ENCODE measurements at places on chromosomes 3 and 15. TPM values are rescaled to one million over a fixed set of nuclear protein-coding genes. Genes with fewer than 3 reads are reported as not detected.

C3orf62 gene
- 8.0 TPM for total RNA-seq

LTK gene
- not detected for total RNA-seq

CGNL1 gene
- total RNA-seq: not detected

ZIC1 gene
- total RNA-seq: not detected

MDFIC2 gene
- total RNA-seq: not detected

CA12 gene
- total RNA-seq: 0.63 TPM

NR2F2 gene
- total RNA-seq: not detected

CCR1 gene
- total RNA-seq: 6.7 TPM

- no peak for DNase-seq
Observed at GRCh38 chr3:127407026-127407939, 119.4 kb upstream of the PRR20G start.

GRCh38 chr3:19539518-19540392 is 391.4 kb downstream of the KCNH8 start:
- DNase-seq: no peak

DNA sequence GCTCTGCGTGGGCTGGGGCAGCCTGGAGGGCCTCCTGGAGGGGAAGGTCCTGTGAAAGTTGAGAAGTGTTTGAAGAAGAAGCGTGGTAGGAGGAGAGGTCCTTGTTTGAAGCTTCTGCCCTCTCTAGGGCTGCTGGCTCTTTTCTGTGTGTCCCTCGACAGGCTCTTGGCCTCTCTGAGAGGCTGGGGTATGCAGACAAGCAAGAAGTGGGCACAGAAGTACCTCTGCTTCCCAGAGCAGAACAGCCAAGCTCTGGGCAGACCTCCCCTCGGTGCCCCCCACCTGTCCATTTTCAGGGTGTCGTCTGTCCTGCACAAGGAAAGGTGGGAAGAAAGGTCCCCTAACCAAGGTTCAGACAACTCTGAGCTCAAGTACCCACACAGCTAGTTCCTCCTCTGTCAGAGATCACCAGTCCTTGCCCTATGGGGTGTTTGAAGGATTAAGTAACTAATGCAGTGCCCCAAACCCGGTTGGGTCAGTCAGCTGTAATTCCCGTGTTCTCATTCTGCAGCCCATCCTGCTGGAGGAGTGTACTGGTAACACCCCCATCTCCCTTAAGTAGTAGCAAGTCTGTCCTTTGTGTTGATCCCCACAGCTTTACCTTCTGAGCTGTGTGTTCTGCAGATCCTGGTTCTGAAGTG is 6.3 kb downstream of the CSK start:
- no peak for DNase-seq

GRCh38 chr15:85116066-85116465 is 134.4 kb downstream of the PDE8A start:
- no peak for DNase-seq

DNA sequence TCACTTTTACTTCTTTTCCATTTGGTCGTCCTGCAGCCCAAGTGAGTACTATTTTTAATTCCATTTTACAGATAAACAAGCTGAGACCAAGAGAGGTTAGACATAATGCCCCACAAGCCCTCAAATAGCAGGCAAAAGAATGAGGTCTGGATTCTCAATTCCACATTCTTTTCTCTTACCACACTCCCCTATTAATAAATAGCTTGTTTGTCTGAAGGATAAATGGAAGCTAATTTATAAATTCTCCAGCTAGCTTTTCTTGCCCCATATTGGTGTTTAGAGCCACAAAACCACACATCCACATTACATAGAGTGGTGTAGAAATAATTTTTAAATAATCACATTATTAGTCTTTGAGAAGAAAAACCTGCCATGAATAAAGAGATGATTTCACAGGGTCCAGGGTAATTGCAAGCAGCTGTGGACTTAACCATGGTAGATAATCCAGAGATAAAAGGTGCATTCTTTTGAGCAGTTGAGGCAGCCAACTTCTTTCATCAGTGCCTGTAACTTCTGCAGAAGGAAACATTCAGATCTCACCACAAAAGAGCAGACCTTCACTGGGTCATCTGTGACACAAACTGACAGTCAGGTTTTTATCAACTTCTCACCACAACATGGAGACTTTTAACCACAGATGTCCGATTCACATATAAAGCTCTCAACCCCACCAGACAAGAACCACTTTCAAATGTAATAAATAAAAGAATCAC is 313.4 kb upstream of the STT3B start:
- DNase-seq: no peak

- DNase-seq: no peak
Observed at GRCh38 chr3:10957976-10958749, 34.4 kb upstream of the SLC6A1 start.

GRCh38 chr3:179348325-179349013 is 960 bp downstream of the MFN1 start:
- peak; percentile 64 for DNase-seq

DNA sequence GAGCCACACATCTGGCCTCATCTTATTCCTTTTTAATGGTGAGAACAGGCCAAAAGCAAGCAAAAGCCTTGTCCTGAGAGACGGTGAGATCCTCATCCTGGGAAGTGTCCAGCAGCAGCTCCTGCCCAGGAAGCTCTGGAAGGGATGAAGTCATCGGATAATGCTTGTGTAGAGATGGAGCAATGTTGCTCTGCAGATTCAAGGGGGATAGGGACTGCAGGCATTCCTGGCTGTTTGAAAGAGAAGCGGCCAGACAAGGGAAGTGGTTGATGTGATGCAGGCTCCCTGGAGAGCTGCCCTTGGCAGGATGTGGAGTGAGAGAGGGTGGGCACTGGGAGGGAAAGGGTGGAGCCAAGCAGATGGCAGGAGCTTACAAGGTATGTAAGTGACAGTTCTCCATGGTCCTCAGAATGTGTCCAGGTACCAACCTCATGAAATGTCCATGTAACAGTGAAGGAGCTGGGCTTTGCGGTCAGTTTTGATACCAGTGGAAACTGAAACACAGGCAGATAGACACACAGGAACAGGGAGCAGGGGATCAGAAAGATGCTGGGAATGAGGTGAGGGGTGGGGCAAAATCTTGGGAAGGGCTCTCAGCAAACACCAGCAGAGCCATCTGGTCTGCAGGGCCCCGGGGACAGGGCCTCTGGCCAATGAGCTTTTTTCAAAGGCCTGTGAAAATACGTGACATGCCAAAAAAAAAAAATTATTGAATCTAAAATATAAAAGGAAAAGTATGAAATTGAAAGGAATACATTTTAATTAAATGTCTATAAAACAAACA is 32.2 kb upstream of the LACTB start:
- no peak for DNase-seq

GRCh38 chr3:196499061-196499460 is 4.5 kb downstream of the RNF168 start:
- no peak for DNase-seq

DNA sequence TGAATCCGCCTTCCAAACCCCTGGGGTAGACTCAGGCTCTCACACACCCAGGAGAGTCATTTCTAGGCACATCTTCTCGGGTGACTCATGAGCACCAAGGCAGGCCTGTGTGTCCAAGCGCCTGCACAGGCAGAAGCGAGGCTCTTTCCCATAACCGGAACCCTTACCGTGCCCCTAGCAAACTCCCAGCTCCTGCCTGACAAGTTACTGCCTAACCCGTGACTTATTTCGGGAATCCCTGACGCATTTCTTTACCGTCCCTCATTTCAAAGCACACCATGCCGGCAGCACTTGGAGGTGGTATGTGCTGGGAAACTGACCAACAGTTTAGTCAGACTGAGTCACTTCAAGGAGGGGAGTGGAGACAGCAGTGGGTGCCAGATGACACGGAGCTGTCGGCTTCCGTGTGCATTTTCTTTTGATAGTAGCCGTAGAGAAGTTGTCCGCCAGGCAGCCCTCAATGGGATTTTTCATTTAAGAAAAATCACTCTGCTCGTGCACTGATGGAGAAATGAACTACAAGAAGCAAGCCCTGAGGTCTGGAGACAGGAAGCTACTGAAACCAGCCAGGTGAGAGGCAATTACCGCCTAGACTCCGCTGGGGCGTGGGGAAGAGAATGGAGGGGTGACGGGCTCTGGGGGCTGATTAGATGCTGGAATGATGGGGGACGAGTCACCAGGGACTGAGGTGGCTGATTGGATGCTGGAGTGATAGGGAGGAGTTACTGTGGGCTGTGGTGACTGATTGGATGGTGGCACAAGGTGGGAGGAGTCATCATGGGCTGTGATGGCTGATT is 17.3 kb upstream of the HRH1 start:
- DNase-seq: no peak

GRCh38 chr3:183871541-183871940 is 13.1 kb downstream of the PARL start:
- no peak for DNase-seq

GRCh38 chr3:2650746-2651145 is 459.4 kb downstream of the IL5RA start:
- DNase-seq: no peak

- no peak for DNase-seq
Observed at GRCh38 chr15:95659656-95660055, 670.8 kb upstream of the NR2F2 start.

- DNase-seq: no peak
Observed at GRCh38 chr3:19688767-19689166, 245.2 kb downstream of the EFHB start.

Data from activated CD4-positive, alpha-beta T cell treated with anti-CD3 and anti-CD28 coated beads, Interleukin-2, amount 10 ng/mL, durations not matched to agents 24 days and 14 days (primary cell).